ENCODE measurements at places on chromosomes 1 and 21. TPM values are rescaled to one million over a fixed set of nuclear protein-coding genes. Genes with fewer than 3 reads are reported as not detected.

Gene BACE2
- total RNA-seq = 11.1 TPM

Gene BCAN
- 2.5 TPM for total RNA-seq

DNA sequence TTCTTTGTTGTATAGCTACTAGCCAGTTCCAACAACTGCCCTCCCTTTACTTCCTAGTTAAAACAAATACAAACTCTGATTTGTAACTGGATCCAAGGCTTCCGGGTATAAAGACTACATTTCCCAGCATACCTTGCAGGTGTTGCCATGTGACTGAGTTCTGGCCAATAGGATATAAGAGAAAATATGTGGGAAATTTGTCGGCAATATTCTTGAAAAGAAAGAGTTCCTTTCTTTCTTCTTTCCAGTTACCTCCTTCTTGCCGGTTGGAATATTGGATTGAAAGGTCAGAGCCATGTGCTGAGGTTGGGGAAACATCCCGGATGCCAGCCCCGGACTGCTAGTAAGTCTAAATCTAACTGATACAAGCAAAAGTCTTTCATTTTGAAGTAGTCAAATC, 23.0 kb upstream of the ZBTB40 start:
- DNase-seq = no peak

DNA sequence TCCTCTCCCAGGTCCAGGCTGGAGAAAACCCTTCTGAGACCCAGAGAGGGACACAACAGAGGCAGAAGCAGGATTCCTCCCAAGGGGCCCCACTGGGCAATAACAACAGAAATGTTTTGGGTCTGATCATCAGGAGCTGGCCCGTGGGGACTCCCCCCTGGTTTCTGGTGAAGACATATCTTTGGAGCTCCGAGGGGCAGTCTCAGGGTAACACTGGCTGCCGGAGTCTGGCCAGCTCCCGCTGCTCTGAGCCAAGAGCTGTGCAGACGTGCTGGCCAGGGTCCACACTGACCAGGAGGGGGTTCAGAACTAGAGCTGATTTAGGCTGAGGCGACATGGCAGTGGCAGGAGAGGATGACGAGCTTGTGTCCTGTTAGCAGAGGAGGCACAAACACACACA, 13.1 kb downstream of the ECE1 start:
- DNase-seq = no peak

Gene FCGR3A
- 0.32 TPM for total RNA-seq

GRCh38 chr21:36891692-36892091, 74.8 kb downstream of the HLCS start:
- no peak for DNase-seq

GRCh38 chr21:39430457-39430856, 15.1 kb downstream of the LCA5L start:
- DNase-seq = no peak

Measured in WTC11 (cell line).